Cortex of kidney (tissue), 1 donor: ENCODE measurements at places on chromosomes 12 and 14.

DNA sequence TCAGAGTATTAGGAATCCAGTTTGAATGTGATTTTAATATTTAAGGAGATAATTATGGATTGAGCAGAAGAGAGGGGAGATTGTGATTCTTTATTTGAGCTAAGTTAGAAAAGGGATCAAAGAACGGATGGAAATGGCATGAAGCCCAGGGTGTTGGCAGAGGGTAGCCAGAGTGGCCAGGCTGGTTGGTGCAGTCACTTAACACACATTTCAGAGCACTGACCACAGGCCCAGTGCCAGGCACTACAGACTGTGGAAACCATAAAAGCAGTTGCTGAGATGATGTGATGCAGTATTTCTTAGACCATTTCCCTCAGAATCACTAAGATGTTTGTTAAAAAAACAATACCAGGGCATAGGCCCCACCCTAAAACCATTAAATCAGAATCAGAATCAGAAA, 167.7 kb upstream of the AMIGO2 start:
- no peak for DNase-seq

DNA sequence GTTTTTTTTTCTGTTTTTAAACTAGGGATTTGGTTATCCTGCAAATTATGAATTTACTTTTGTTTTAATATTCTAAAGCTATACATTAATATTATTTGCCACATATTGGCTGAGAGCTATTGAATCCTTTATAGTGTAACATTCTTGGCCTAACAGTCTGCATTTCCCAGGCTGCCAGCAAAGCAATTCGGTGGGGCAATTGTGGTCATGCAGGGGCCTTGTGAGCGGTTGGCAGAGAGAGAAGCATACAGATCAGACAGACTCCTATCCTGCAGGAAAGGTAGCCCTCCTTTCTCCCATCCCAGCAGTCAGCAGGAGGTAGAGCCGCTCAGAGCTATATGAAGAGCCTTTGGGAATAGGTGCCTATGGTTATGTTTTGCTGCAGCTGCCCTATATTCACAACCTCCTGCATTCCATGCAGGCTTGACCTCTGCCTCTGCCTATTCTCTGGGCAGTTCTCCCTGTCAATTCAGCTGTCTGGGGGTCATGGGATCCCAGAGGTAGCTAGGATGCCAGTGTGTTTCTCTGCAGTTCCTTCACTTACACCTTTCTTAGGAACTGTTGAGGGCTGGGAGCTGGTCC, 144.7 kb downstream of the GPHN start:
- no peak for DNase-seq

DNA sequence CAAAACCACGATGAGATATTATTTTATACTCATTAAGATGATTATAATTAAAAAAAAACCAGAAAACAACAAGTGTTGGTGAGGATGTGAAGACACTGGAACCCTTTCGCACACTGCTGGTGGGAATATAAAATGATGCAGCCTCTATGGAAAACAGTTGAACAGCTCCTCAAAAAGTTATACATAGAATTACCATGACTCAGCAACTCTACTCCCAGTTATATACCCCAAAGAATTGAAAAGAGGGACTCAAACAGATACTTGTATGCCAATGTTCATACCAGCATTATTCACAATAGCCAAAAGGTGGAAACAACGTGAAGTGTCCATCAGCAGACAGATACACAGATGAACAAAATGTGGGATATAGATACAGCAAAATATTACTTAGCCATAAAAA, 53.1 kb downstream of the TAOK3 start:
- no peak for DNase-seq

DNA sequence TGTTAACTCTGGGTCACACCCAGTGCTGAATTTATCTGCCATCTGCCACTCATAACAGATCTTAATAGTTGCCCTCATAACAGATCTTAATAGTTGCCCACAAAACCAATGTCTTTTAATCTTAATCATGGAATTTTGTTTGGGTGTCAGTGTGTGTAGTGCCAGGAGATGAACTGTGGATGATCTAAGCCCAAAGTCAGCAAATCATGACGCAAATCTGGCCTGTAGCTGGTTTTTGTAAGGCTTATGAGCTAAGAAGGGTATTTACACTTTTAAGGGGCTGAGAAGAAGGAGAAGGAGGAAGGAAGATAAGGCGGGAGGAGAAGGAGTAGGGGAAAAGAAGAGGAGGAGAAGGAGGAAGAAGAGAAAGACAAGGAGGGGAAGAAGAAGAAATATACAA, 10.0 kb upstream of the IL26 start:
- DNase-seq, result no peak

DNA sequence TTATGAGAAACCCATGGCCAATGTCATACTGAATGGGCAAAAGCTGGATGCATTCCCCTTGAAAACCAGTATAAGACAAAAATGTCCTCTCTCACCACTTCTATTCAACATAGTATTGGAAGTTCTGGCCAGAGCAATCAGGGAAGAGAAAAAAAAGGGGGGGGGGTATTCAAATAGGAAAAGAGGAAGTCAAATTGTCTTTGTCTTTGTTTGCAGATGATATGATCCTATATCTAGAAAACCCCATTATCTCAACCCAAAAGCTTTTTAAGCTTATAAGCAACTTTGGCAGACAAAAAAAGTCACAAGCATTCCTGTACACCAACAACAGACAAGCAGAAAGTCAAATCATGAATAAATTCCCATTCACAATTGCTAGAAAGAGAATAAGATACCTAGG, 19.5 kb downstream of the GLIPR1L1 start:
- DNase-seq, result no peak

DNA sequence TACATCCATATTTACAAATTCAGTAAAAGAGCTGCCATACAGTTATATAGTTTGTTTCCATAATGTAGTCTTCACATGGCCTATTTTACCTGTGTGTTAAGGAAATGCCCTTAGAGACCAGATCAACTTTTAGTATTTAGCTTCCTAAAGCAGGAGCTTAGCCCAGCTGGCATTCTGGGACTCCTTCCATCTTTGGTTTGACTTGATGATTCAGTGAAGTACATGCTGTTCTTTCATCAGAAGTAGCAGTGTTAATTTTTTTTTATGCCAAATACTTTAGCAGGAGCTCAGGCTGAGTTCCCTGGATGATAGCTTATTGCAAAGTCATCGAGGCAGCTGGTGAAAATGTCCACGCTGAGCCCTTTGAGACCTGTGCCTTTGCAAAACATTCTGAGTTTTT, 101.0 kb downstream of the FOXG1 start:
- DNase-seq, result no peak

DNA sequence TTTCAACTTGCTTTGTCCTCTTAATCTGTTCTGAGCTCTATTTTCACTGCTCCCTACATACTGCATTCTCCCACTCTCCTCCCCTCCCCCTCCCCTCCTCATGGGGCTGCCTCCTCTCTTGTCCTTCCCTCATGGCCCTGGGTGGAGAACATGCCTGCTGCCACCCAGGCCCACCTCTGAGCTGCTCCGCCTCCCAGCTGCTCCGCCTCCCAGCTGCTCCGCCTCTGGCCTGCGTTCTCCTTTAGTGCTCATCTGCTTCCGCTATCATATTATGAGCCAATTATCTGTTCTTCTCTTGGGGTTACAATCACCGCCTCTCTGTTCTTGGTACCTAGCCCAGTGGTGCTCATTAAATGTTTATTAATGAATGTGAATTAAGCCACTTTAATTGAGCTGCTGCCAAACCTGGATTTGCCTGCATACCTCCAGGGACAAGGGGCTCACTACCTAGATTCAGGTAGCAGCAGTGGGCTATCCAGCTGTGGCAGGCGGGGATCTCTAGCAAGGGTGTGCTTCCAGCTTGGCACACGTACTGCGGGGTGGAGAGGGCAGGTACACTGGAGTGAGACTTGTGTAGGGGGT, 32.0 kb upstream of the FAM181A start:
- DNase-seq, result no peak

DNA sequence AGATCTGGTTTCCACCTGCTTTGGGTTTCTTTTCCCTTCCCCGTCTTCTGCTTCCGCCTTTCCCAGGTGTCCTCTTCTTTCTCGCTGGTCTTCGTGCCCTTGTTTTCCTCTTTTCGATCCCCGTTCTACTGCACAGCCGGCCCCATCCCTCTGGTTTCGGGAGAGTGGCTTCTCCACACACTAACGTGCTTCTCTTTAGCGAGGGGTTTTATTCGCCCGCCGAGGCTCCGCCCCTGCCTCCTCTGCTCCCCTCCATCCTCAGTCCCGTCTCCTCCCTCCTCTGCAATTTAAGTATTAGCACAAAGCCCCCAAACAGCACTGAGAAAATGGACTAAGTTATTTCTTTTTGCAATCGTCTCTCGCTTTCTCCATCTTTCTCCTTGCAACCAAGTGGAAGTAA, at the start of gene SLC7A8:
SLC7A8 (minus strand) TSS at position 182 of the 400 bp plus-strand sequence. CDS start 746 bp downstream, outside the sequence.
- no peak for DNase-seq

GRCh38 chr12:23954332-23954731, 4.9 kb upstream of the SOX5 start:
- no peak for DNase-seq

GRCh38 chr14:75751296-75751695, 90.2 kb downstream of the TTLL5 start:
- DNase-seq, result no peak

- DNase-seq, result no peak
Measured at GRCh38 chr12:76915361-76916169, 36.7 kb upstream of the CSRP2 start.

DNA sequence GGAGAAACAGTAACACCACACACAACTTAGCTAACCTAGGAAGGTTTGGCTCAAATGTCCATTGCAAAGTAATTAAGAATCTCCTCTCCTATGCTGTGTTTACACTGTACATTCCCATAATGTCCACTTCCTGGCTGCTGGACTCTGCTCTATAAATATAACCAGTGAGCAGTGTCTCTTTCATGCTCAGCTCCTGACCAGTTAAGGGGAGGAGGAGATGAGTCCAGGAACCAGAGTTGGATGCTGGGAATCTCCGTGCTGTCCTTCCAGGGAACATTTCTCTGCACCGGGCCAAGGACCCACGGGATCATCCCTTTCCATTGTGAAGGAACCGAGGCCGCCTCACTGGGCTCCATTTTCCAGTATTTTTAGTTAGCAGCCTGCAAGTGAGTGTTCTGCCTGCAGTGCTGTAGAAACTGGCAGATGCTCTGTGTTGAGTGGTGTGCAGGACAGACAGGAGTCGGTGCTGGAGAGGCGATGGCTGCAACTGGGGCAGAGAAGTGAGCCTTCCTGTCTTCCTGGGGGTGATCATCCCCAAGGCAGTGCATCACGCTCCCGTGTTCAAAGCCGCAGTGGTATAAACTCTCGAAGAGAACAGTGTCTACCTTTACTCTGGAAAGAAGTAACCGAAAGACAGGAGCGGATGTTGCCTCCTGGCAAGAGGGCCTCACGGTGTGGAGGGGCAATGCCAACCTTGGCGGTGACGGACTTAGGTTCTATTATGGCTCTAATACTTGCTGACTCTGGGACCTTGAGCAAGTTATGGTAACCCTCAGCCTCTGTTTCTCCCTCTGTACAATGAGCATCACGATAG, 195.5 kb downstream of the CACNA1C start:
- no peak for DNase-seq

DNA sequence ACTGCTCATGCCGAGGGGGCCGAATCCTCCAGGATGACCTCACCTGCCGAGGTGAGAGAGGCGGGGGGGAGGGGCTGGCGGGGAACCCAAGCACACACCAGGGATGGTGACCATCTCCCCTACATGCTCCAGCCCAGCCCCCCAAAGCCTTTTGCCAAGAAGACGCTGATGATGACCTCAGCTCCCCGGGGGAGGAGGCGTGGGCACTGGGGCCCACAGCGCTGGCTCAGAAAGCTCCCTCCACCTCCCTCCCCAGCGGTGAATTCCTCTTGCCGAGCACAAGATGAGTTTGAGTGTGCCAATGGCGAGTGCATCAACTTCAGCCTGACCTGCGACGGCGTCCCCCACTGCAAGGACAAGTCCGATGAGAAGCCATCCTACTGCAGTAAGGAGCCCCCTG, 23.7 kb upstream of the NXPH4 start:
- DNase-seq, result no peak

DNA sequence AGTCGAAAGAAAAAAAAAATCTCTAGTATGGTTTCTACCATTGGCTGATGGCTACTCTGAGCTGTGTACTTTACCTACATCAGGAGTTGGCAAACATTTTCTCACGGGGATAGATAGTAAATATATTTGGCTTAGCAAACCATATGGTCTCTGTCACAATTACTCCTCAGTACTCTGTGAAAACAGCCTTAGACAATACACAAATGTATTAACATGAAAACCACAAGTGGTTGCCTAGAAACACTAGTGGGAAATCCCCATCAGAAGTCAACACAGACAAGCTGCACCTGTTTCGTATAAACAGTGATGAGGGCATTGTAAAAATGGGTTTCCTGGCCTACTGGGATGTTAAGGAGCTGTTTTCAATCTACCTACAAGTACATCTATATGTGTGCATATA, 84.6 kb upstream of the NAV3 start:
- no peak for DNase-seq

DNA sequence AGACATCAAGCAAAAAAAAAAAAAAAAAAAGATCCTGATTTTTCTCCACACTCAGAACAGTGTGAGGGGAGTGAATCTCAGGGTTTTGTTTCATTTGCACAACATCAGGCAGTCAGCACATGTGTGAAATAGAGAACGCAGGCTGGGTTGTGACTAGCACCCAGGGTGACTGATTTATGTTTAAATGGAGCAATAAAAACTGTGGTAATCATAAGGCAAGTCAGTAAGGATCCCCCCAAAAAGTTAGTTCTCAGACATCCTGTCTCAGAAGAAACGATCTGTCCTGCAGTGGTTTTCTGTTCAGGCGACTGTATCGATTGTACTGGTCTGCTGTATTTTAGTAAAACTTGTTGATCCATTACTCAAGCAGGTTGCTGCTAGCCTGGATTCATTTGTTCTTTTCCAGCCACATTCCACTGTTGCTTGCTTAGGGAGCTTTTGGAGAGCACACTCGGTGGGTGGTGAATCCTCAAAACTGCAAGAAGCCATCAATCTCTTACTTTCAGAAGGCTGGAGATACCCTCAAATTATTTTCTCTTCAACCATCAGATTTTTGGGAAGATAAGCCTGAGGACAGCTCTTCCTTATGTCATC, 107.1 kb downstream of the DACT1 start:
- DNase-seq, result no peak

- no peak for DNase-seq
Measured at GRCh38 chr12:1875608-1876007, 42.8 kb downstream of the CACNA2D4 start.

DNA sequence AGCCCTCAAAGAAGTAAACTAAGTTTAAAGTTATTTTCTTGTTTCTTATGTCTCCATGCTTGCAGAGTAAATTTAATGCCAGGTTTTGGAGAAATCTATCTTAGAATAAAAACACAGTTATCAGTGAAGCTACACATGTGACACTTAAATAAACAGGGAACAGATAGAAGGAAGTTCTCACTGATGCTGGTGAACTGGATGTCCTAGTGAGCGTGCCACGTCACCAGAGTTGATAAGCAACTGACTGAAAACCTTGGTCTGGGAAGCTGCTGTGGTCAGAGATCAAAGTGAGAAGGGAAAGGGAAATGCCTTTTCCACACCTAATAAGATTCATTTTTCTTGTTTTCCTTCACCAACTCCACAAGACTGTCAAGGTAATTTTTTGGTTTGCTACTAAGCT, 74.8 kb upstream of the PCED1B start:
- no peak for DNase-seq

GRCh38 chr14:63603749-63604277, 37.9 kb downstream of the WDR89 start:
- no peak for DNase-seq
